ENCODE measurements at places on chromosomes 6 and 20.
A peak's percentile ranks its signal among the peaks of the same experiment; 100 is the strongest.

GRCh38 chr6:37048851-37049757 is 43.6 kb downstream of the FGD2 start:
- peak; percentile 70 for DNase-seq

- DNase-seq = no peak
Observed at GRCh38 chr6:101926149-101926925, 532.8 kb downstream of the GRIK2 start.

- DNase-seq = peak; percentile 43
Observed at GRCh38 chr6:36120979-36121786, 9.1 kb upstream of the MAPK13 start.

DNA sequence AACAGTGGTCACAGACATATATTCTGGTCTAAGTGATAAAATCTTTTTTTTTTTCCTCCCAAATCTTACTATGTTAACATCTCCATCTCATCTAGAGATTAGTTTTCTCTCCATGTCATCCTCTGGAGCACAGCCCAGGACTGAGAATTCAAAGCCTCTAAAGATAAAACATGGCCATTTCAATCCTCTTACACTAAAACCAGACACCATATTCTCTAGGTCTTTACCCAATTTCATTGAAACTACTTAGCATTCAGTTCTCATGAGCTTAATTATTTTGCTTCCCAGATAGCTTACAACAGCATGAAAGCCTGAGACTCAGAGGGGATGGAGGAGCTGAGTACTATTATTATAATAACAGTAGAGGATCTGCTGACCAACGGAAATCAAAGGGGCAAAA is 92.7 kb downstream of the FARS2 start:
- no peak for DNase-seq
